Urinary bladder (tissue), 4 donors: ENCODE measurements at places on chromosomes 7 and 10.
A peak's percentile ranks its signal among the peaks of the same experiment; 100 is the strongest.

GRCh38 chr10:65213170-65213569 is 1692.0 kb downstream of the REEP3 start:
- DNase-seq: no peak

DNA sequence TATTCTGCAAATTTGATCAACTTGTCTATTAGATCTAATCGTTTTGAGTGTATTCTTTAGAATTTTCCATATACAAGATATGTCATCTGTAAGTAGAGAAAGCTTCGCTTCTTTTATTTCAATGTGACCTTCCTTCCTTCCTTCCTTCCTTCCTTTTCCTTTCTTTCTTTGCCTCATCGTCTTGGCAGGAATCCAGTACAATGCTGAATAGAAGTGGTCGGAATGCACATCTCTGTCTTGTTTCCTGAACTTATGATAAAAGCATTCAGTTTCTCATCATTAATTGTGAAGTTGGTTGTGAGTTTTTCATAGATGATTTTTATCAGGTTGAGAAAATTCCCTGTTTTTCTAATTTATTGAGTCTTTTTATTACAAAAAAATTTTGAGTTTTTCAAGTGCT is 300.7 kb upstream of the ZNF32 start:
- DNase-seq: no peak

GRCh38 chr10:125263551-125263950 is 103.2 kb upstream of the CTBP2 start:
- DNase-seq: no peak

GRCh38 chr10:91010952-91011351 is 90.1 kb upstream of the ANKRD1 start:
- no peak for DNase-seq

- no peak for DNase-seq
These were observed 49.4 kb upstream of the MSRB2 start for GRCh38 chr10:23046027-23046426.

DNA sequence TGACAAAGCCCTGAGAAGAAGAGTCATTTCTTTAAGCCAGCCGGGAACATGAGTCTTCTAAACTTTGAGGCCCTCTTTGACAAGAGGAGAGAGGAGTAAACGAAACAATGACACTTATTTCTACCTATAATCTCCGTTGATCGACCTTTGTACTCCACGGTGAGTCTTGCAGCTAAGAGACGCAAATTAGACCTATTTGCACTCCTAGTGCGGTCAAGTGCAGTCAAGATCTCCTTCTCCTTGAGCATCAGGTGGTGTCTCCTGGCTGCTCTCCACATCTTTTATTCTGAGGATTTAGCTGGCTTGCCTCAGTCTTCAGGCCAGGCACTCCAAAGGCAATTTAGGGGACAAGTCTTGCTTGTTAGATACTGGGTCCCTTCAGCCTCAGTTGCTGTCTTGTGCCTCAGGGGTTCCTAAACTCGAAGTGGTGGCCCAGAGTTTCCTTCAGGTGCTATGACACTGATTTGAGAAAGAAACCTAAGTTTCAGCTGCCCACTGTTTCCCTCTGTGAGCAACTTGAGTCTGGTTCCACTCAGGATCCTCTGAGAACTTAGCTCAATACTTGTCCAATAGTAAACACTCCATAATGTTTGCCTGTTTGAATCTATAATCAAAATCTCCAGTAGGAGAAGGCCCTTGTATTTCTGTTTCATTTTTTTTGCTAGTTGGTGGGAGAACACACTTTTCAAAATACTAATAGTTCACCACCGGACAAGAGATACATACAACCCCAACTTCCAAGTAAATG is 312.9 kb downstream of the RNLS start:
- no peak for DNase-seq

GRCh38 chr10:122140941-122141623 is 130.0 kb upstream of the BTBD16 start:
- DNase-seq: no peak

DNA sequence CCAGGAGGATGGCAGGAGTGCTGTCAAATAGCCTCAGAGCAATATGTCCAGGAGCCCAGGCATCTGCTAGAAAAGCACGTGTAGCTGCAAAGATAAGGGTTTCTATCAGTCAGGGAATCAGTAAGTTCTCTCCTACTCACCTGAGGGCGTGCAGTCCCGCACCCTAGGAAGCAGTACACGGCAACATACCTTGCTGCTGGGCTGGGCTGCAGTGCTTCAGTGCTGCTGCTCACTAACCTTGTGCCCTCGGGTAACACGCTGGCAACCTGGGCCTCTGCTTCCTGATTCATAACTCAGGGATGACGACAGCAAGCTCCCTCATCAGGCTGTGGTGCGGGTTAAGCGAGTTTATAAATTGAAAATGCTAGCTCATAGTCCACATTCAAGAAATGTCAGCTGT is 29.5 kb upstream of the CCNY start:
- peak; percentile 20 for DNase-seq

DNA sequence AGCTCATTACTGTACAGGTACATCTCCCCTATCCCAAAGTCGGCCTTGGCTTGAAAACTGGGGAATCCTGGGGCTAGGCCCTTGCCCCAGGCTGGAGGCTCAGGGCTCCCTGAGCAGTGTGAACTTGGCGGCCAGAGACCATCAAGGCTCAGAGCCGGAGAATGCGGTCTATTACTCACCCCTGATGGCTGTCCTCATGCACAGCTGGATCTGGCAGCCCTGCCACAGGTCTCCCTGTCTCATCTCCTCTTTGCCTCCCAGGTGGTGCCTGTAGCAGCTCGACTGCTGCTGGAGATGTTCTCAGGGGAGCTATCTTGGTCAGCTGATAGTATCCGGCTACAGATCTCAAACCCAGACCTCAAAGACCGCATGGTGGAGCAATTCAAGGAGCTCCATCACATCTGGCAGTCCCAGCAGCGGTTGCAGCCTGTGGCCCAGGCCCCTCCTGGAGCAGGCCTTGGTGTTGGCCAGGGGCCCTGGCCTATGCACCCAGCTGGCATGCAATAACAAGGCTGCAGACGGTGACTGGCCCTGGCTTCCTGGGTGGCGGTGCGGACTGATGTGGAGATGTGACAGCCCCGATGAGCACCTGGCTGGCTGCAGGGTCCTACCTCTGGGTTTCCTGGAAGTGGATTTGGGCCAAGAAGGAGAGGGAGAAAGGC is 10.7 kb downstream of the IRF5 start:
- DNase-seq: no peak

DNA sequence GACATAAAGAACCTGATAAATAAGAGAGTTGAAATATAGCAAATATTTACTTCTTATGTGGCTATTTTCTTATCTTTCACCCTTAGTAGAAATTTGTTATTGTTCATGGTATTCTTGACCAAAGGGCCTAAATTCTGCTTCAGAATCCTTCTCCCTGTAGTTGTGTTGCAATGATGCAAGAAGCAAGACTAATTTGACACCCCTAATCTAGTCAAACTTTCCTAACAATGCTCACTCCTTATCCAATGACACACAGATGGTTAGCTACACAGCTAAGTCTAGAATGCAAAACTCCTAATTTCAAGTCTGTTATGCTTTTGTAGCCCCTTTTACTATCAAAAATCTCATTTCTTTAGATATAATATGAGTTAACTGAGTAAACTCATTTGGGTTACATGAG is 56.1 kb downstream of the TWIST1 start:
- no peak for DNase-seq

DNA sequence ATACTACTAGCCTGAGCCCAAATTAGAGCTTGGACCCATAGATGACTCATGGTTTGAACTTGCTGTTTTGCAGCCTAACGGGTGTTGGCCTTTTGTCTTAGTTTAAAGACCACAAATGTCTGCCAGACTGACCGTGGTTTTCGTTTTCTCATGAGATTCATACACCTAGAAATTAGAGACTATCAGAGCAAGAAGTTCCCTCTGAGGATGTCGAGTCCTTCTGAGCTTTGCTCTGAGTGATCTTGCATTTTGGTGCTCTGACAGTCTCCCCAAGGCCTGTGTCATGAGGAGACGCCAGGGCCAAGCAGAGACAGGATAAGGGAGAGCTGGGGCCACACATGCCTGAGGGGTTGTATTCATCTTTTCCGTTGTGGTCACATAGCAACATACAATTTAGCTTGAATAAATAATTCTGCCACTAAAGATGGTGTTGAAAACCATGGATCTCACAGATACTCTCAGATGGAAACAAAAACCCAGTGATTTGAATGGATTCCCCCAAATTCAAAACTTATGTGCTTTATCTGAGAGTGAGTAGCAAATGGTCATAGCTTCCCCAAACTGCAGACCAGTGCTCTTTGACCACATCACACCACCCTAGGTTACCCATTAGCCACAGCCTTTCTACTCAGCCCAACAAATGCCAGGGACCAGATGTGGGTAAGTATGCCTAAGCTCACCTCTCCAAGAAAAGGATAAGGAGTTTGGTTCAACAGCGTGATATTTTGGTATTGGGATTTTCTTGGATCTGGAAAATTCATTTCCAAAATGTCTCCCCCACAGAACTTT is 762.0 kb upstream of the IGFBP3 start:
- DNase-seq: no peak

DNA sequence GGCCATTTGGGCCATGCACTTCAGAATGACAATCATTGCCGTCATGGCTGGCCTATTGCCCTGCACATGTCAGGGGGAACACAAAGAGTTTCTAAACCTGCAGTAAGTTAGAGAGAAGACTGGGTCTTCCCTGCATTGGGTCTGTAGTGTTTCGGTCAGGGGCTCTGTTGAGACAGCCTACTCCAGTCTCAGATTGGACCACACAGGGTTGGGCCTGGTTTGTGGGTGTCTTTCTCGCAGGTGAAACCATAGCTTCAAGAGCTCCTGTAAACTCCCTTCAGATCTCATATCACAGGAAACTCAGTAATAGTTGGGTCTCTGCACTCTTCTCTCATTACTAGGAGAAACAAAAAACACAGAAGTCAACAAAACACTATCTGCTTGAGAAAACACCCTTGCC is 7.3 kb upstream of the TARP start:
- no peak for DNase-seq

DNA sequence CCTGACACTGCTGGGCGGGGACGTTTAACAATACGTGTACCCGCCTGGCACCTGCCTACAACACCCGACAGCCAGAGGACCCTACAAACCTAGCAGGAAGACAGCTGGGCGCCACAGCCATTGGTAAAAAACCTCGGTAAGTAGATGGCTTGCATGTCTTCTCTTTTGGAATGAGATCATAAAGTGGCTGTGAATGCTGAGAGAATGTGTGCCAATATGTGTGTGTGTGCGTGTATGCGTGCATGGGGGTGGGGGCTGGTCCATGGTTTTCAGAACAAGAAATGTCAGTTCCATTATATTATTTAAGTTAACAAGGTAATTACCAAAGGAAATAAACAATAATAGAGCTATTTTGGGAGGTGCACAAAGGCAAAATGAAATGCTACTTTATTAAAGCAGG is 39.2 kb downstream of the PAPOLB start:
- DNase-seq: no peak

GRCh38 chr7:2734751-2735571 is 47.0 kb downstream of the AMZ1 start:
- no peak for DNase-seq

DNA sequence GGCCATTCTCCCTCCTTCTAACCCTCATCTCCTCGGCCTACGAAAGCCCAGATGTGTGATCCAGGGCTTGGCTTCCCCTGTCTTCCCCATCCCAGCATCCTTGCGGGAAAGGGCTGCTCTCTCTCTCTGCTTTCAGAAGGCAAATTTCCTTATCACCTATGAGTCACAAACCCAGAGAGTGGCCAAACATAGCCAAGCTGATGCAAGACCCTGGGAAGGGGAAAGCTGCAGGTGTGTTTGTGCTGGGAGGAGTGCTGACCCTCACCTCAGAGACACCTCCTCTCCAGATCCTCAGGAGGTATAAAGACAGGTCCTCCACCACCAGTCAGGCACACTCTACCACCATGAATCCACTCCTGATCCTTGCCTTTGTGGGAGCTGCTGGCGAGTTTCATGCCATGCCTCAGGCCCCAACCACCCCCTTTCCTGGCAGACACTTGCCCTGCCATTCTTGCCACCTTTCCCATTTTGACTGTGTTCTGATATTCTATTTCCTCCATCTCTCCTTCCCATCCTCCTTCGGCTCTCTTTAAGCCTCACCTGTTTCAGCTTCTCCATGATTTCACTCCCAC is 10.6 kb upstream of the PRSS2 start:
- no peak for DNase-seq

DNA sequence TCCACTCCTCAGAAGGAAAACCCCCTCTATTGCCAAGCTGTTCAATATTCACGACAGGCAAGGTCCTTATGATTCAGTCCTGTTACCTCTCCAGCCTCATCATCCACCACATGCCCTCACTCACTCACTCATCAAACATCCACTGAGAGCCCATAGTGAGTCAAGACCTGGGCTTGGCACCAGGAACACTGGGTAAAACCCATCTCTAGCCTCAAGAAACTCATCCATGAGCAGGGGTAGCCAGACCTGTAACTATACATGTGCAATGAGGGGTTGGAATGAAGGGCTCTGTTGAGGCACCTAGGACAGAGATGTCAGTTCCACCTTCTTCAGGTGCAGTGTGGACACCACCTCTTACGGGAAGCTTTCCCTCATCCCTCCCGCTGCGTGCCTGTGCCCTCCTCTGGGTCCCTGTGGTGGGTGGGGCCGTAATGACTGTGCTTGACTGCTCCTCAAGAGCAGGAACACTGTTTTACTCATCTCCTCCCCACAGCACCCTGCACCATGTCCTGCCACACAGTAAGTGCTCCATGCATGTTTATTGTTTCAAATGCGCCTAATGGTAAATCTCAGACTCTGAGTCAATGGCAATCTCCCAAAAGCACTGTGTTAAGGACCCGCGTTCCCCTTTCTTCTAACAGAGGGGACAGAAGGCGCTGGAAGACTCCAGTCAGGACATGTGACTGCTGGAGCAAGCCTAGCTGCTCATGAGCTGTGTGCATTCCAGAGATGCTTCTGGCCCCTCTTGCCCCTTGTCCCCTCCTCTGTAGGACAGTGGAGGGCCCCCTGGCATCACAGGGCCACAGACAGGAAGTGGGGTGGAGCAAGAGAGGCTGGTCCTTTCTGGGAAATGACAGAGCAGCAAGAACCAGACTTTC is 95.4 kb downstream of the HIPK2 start:
- DNase-seq: no peak

DNA sequence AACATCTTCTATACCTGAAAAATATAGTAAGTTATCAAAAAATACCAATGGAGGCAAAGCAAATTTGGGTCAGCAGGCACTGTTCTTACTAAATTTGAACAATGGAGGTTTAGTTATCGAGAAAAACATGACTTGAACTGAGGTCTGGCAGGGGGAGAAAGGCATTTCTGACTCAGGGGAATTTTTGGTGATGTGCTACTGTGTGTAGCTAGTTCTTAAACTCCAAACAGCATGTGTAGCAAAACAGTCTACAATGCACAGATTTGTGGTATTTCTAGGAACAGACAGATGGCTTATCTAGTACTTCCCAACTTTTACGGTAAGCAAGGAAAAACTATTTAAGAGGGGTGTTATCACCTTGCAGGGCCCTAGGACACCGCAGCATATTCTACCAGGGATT is 311.6 kb upstream of the LRRN3 start:
- no peak for DNase-seq
